CD8-positive, alpha-beta T cell (primary cell): ENCODE measurements at places on chromosomes 12 and 14.

DNA sequence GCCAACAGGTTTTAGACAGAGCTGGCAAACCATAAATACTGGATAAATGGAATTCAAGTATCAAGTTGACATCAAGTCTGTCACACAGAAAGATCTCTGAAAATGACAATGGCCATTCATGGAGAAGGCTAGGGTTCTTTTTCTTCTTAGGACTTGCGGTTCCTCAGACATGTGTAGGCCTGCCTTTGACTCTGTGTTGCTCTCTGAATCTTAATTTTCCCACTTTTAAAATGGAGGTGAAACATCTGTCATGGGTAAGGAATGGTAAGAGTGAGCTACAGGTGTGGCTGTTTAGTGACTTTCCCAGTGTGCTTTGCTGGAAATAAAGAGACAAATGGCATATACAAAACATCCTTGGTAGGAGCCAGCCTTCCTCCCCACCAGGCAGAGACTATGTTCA is 79.2 kb downstream of the PTCSC3 start:
- no peak for DNase-seq

DNA sequence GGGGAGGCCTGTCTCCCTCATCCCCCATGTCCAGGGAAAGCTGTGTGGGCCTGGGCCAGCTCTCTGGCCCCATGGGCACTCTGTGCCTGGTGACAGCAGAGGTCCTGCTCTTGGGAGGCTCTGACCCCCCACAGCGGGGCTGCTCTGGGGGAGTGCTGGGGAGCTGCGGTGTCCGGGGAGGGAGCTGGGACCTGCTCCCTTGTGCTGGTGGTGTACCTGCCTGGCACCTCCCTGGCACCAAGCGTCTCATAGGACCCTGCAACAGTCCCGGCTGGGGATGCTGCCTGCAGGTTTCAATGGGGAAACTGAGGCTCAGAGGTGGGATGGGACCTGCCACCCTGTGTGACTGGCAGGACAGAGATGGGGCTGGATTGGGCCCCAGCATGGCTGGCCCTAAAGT is 111.3 kb downstream of the KIF26A start:
- DNase-seq, result no peak

- DNase-seq, result no peak
Measured at GRCh38 chr12:29907461-29907860, 123.7 kb upstream of the TMTC1 start.

DNA sequence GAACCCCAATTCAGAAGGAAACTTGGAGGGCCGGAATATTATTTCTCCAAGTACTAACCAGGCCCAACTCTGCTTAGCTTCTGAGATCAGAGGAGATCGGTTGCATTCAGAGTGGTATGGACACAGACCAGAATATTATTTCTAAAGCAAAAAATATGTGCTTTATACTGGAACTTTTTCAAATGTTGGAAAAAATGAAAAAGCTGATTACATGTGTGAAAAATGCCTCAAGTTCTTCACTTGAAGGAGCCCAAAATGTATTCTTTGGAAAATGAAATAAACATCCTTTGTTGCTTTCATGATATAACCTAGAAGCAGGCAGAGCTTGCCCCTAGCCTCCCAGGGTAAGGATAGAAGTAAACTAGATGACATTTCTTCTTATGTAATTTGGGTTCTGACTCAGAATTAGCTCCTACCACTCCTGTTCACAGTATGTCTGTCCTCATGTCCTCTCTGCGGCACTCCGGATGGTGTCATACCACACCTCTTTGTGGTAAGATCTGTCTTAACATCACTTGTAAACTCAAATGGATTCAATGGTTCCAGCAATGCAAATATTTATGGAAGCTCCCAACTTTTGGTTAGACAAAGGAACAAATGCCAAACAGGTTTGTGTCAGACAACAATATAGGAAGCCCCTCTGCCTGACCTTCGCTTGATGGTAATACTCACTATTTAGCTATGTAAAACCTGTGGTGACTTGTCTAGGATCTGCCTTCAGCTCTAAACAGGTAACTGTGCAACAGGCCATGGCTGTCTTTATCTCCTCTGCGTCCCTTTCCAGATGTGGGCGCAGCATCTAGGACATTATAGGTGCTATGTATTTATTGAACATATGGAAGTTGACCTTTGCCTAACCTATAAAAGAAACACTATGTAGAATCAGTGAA is 178.5 kb downstream of the SSPN start:
- DNase-seq, result no peak

- no peak for DNase-seq
Measured at GRCh38 chr12:128266541-128267130, 334 bp upstream of the TMEM132C start.

- DNase-seq, result no peak
Measured at GRCh38 chr12:51682981-51683380, 91.9 kb downstream of the SCN8A start.

- DNase-seq, result no peak
Measured at GRCh38 chr14:34034447-34035176, 83.7 kb upstream of the EGLN3 start.

GRCh38 chr14:54664961-54665360 is 98.0 kb downstream of the SAMD4A start:
- no peak for DNase-seq

DNA sequence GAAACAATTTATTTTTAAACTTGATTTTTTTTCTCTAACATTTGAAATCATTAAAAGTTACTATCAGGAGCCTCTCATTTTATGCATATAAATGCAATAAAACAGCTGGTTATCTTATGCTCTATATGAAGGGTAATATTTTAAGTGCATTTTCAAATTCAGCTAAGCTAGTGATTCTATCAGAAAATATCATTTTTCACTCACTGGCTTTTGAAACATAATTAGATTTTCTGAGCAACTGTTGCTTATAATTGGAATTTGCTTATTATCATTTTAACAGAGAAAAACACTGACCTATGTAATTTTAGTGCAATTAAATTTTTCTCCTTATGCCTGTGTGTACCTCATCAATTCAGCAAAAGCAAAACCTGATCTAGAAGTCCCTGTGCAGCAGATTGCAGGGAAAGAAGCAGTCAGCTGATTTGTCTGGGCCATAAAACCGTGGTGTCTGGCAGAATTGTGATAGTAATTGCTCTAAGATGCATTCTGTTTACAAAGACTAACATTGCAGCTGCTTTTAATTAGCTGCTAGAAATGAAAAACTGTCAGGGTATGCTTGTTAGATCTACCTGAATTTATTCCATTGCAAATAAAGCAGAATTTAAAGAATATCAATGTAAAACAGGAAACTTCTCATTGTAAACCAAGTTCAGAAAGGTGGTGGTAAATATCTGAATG is 75.0 kb downstream of the BICD1 start:
- DNase-seq, result no peak

GRCh38 chr12:1819571-1819970 is 794 bp upstream of the LRTM2 start:
- no peak for DNase-seq

DNA sequence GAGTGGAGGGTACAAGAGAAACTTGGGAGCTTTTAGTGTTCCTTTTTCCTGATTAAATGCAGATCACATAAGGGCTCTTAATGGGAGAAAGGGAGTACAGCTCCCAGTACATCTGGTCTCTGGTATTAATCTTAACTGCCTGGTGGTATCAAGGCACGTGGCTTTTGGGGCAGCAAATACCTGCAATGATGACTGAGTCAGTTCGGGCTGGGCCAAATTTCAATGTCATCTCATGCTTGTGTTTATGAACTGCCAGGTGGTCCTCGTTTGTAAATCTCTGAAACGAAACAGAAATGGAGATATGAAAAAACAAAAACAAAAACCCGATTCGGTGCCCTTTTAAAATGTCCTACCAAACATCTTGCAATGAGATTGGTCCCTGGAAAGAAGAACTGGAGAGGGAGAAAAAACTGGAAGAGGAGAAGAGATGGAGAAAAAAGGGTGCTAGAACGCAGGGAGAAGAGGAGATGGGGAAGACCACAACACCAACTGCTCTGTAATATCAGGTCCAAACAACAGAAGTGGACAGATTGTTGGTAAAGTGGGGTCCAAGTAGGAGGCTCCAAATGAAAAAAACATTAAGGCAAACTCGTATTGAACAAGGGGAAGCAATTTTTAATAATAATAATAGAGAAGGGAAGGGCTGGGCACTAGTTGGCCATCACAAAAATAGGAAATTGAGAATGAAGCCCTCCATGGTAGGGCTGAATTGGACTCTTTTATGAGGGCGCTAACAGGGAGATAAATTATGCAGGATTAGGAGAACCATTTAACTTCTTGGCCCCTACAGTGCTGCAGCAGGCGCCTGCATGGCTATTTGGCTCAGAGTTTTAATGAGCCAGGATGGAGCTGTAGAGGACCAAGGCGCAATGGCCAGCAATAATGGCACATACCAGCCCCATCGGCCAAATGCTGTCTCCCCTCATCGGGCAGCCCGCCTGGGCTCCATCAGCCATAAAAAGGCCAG is 45.4 kb upstream of the NPFF start:
- no peak for DNase-seq

DNA sequence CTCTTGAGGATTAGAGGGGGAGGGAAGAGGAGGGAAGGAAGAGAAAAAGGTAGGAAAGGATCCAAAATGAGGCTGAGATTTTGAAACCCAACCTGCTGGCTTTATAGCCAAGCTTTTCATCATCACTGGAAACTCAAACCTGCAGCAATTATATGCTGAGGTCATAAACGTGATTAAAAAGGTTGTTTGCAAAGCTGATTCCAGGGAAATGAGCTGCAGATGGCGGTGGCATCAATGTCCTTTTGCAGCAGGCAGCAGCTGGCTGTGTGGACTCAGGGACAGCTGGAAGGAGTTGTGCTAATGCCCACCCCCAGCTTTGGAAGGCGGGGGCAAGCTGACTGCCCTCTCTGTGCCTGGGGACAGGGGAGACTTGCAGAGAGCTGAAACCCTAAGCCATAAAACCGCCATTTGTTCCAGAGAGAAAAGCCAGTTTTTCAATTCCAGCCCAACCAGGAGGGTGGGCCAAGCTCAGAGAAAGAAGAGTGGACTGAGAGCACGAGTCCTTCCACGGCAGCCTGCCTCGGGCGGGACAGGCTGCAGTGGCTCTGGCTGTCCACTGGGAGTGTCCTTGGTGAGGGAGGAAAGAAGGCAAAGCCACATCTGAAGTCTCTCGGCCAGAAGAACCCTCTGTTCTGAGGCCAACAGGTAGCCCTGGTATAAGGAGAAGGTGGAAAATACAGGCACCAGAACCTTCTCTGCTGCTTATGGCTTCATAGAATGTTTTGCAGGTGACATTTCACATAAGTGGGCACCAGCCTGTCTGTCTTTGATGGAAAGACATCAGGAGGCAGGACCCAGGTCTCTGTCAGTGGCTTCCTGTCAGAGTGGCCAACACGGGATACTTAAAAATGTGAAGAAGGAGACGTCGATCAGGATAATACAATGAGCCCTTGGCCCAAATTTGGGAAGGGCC is 90.7 kb downstream of the SINHCAF start:
- DNase-seq, result no peak

DNA sequence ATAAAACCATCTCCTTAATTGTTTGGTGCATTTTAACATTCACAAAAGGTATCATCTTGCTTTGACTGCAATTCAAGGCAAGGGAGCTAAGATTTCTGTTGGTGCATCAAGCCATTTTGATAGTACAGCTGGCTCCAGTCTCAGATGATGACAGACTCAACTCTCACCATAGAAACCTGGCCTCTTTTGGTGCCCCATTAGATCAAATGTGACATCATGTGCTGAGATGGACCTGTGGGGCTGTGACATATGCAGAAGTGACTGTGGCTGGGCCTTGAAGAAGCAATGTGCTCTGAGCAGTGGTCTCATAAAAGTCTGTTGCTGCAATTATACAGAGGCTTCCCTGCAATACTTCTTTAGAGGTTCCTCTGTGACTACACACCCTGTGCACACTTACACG is 88.4 kb downstream of the SLC2A13 start:
- DNase-seq, result no peak

- DNase-seq, result no peak
Measured at GRCh38 chr12:88469154-88469553, 111.1 kb downstream of the KITLG start.

GRCh38 chr12:31931796-31932715 is 27.2 kb upstream of the RESF1 start:
- DNase-seq, result peak; percentile 23

GRCh38 chr14:99983251-99984015 is 81.8 kb upstream of the EVL start:
- no peak for DNase-seq

DNA sequence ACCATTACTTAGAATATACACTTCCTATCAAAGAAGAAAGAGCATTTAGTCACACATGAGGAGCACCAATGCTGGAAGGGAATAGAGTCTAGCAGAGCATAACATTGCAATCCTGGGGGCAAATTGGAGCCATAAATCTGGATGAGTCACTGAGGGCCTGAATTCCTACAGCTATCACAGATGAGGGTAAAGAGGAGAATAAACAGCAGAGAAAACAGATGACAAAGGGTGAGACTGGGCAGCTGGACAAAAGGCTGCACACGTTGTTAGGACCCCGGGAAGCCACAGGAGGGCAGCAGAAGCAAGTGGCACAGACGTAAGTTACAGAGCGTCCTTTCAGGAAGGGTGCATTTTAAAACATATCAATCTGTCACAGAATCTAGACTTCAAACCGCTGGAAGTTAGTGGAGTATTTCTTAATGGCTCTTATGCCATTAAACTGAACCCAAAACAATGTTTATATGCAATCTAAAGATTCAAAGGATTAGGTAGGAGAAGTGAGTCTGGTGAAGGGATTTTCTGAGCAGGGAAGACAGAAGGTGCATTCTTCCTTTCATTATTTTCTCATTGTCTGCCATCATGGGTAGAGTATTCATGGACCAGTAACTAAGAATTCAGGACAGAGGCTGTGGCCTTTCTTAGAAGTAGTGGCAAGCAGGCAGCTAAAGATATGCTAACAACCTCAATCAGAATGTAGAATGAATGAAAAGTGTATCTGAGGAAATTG is 159.8 kb upstream of the DAAM1 start:
- DNase-seq, result peak; percentile 17

DNA sequence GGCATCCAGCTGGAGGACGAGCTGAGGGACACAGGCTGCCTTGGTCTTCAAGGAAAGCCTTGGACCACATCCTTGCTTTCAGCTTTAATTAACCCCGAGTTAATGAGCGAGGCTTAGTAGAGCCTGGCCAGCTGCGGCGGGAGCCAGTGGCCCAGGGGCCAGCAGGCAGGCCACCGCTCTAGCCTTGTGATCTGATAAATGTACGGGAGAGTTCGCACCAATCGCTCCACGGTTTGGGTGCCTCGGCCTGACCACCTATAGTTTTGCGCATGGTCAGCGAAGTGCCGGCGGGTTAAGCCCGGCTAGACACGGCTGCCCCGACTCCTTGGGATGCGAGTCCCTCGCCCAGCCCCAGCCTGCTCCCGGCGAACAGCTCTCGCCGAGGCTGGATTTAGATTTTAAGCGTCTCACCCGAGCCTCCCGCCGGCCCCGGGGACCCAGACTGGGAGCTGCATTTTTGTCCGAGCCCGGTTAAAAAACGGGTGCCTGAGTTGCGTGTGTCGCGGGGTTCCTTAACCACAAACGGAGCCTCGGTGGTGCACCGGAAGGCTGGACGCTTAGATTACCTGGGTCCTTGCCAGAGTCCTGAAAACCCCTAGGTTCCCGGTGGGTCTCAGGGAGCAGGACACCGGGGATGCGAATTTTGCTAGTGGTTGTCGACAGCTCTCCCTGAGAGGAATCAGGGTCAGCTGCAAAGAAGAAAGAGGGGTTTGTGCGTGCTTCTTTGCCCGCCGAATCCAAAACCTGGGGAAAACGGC is 2.9 kb upstream of the HOXC12 start:
- DNase-seq, result no peak
